Stimulated activated CD8-positive, alpha-beta memory T cell treated with anti-CD3 and anti-CD28 coated beads, Interleukin-4, amount 100 ng/mL, for 24 hours (primary cell): ENCODE measurements at places on chromosomes 4 and X.
A peak's percentile ranks its signal among the peaks of the same experiment; 100 is the strongest.

- peak; percentile 6 for DNase-seq
These were observed 42.9 kb upstream of the INTS6L start for GRCh38 chrX:135477576-135477975.

- no peak for DNase-seq
These were observed 53.3 kb downstream of the NBDY start for GRCh38 chrX:56782352-56782751.

GRCh38 chrX:120736989-120737388 is 107.1 kb upstream of the C1GALT1C1 start:
- no peak for DNase-seq

DNA sequence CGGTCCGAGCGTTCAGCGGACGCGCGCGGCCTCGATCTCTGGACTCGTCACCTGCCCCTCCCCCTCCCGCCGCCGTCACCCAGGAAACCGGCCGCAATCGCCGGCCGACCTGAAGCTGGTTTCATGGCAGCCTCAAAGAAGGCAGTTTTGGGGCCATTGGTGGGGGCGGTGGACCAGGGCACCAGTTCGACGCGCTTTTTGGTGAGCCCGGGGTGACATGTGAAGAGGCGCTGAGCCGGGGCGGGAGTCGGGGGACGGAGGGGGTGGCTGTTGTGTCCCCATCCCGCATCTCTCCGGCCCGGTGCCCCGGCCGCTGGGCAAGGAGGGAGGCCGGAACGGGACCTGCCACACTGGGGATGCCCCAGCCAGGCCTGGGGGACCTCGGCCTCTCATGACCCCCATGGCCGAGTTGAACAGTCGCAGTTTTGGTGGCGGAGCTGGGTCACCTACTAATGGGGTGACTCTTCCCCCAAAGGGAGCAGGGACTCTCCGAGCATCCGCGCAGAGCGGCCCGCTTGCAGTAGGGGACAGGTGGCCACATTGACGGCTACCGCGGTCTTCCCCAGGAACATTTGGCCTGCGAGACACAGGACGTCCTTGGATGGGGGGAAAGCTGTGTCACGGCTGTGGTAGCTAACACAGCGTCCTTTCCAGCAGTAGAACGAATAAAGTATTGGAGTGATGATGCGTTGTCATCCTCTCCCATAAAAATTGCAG is at the start of gene GK:
Gene GK, plus strand, starts transcription at position 9 of the 717 bp plus-strand sequence. Its CDS starts 115 bp downstream, at position 124.
- peak; percentile 5 for DNase-seq

DNA sequence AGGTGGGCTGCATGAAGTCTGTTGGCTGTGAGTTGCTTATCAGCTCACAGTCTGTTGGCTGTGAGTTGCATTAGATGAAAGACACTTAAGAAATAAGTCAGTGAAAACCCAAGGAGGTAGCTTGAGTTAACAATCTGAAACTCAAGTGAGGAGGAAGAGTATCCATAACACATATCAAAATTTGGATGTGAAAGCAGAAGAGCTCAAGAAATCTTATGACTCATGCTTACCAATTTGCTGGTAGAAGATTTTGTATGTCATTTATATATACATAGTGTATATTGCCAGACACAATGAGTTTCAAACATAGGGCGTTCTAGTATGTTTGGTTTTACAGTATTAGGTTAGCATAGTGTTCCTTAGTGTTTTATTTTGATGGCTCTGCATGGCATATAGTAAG is 107.4 kb downstream of the DDIT4L start:
- no peak for DNase-seq

GRCh38 chr4:186839122-186840037 is 115.7 kb upstream of the FAT1 start:
- no peak for DNase-seq

DNA sequence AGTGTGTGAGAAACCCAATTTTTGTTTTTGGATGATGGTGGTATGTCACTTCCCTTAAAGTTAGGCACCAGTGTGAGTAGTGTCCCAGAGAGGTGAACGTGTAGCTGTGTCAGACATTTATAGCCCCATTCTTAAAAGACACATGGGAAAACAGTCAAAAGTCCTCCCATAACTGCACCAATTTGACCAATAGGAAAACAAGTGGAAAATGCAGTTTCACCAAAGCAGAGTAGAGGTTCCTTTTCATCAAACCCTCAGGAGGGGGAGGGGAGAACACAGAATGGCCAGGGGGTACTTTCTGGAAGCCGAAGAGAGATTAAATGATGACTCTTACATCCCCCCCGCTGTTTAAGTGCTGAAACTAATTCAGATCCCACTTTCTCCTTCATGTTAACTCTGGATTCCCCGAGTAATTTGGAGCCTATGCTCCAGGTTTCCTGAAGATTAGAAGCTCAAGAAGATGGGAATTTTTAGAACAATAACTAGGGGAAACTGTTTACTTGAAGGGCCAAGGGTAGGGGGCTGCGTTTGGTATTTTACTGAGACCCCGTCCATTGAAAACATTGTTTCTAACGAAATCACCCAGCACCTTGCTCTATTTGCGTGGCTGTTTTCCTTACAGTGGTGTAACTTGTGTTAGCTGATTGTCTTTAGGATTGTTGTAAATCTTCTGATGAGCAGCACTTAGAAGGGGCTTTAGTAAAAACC is 2.1 kb upstream of the LEF1 start:
- DNase-seq: no peak

- no peak for DNase-seq
These were observed 331.3 kb upstream of the SFRP2 start for GRCh38 chr4:154120006-154120676.

- no peak for DNase-seq
These were observed 225.0 kb downstream of the COL25A1 start for GRCh38 chr4:109077505-109077904.

DNA sequence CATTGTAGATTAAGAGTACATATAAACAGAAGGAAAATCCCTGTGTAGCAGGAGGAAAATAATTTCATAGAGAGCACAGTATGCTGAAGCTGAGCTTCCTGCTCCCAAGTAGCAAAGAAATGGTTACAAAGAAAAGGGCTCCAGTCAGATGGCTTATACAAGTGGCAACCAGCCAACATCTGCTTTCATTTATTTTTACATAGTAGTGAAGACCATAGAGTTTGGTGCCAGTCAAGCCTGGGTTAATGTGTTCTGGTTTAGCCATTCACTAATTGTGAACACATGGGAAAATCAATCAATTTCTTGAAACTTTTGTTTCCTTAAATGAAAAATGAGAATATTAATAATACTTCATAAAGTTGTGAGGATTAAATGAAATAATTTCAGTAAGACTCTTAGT is 111.3 kb upstream of the ELOVL6 start:
- no peak for DNase-seq

- no peak for DNase-seq
These were observed 1417.9 kb downstream of the ADGRL3 start for GRCh38 chr4:62618042-62618441.

GRCh38 chr4:175176710-175177109 is 258.6 kb downstream of the ADAM29 start:
- DNase-seq: no peak

GRCh38 chr4:110107866-110108265 is 90.5 kb downstream of the ELOVL6 start:
- DNase-seq: no peak

DNA sequence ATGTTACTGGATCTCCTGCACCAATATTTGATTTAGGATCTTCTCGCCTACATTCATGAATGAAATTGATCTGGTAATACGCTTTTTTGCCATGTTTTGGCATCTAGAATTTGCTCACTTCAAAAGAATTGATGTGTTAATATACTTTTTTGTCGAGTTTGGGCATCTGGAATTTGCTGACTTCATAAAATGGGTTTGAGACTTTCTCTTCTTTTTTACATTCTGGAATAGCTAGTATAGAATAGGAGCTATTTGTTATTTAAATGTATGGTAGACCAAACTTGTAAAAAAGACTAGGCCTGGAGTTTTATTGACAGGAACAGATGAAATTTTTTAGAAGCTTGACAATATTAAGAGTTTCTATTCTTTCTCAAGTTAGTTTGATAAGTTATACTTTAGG is 404.9 kb upstream of the TENM3 start:
- DNase-seq: no peak

DNA sequence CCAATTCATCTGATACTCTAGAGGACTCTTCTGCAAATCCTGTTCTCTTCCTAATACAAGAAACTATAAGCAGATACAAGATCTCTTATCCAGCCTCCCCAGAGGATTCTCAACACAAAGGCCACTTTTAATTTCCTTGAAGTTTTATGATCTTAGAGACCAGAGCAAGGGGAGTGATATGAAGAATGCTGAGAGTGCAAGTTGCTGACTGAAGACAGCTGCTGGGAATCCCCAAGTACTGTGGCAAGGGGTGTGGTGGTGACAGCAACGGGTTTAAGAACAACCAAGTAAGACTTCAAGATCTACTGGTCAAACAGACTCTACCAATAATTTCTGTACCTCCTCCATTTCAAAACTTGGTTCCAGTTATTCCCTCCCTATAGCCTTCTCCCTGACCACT is 7.0 kb downstream of the AMMECR1 start:
- DNase-seq: no peak

DNA sequence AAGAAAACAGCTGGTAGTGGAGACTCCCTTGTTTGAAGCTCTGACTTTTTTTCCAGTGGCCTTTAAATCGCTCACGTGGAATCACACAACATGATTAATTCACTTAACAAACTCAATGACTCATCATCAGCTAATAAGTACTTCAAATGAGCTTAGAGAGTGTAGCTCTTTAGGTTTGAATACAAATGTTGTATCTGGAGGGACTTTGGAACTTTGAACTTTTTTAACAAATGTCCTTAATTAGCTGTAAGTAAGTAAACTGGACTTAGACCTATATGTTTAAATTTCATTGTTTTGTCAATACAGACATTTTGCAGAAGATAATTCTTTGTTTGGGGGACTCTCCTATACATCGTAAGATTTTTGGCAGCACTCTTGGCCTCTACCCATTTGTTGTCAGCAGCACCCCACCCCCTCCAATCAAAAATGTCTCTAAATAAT is 581.1 kb downstream of the SPRY1 start:
- DNase-seq: no peak

- no peak for DNase-seq
These were observed 29.5 kb upstream of the JAKMIP1 start for GRCh38 chr4:6229671-6230501.

- DNase-seq: peak; percentile 35
These were observed 38.9 kb downstream of the PDHA1 start for GRCh38 chrX:19382555-19383145.

DNA sequence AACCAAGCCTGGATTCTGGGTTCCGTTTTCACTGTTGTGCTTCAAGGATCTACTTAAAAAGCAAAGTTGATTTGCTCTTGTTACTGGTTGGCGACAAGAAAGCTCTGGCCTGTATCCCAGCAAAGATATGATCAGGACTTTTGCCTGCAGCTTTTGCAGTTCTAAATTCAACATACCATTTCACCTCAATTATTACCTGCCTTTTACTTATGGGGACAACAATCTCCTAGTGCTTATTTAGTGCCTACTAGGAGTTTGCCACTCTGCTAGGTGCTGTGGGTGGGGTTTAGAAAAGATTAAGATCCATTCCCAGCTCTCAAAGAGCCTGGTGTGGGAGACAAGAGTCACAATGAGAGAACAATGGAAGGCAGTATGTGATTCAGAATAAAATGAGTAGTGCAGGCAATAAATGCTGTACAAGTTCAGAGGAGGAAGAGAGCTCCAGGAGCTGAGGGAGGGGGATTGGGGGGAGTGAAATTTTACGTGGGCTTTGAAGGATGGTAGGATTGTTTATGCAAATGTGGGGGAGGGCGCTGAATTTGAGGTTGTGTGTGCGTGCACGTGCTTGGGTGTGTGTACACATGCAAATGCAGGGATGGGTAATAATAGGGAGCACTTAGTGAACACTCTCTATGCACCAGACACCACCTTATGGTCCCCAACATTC is 5.0 kb upstream of the TMEM164 start:
- DNase-seq: no peak

DNA sequence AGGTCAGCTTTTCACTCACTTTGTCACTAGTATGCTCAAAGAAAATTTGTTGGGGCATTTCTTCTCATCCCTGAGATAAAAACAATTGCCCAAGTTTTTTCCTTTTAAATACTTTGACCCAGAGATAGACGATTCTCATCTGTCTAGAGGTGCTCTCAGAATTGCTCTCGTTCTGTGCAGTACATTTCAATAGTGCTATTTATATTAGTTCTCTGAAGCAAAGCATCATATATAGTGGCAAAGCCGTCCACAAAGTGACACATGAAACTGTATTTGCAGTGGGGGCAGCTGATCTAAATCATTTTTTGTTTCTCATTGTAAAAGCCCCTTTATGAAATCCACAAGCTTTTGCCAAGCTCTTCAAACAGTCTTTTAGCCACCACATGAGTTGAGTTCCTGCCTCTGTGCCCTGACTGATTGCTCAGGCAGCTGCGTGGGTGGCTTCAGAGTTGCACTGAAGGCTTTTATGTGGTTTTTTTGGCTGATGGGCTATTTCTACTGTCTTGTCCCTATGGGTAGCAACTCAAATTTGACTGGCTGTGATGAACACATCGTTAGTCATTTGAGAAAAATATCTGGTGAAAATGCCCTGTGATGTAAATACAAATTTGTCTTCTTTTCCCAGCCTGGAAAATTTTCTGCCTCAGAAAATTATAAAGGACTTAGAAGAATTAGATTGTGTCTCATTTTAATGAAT is 119.1 kb upstream of the OTUD4 start:
- DNase-seq: peak; percentile 69

GRCh38 chrX:137426695-137427425 is 139.1 kb upstream of the ZIC3 start:
- no peak for DNase-seq

GRCh38 chr4:106618956-106619355 is 250.4 kb upstream of the GIMD1 start:
- DNase-seq: no peak

DNA sequence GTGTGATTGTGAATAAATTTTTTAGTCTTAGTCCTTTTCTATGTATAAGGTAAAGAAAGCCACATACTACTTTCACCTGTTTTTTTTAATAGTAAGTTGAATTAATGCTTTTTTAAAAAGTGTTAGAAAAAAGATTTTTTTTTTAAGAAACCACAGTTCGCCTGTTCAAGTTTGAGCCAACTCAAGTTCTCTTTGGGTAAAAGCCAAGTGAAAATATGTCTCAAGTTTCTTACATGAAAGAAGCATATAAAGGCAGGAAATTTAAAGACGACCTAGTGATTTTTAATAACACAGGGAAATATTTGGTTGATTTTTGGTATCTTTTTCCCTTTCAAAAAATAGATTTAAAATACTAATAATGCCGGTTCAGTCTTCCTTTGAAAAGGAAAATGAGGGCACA is 369.9 kb upstream of the NR3C2 start:
- DNase-seq: no peak

GRCh38 chrX:108795240-108795639 is 58.9 kb upstream of the IRS4 start:
- DNase-seq: no peak

- no peak for DNase-seq
These were observed 3.4 kb downstream of the ARX start for GRCh38 chrX:25012433-25012735.

GRCh38 chrX:155179346-155179997 is 36.8 kb upstream of the VBP1 start:
- DNase-seq: no peak

- no peak for DNase-seq
These were observed 626.3 kb upstream of the INTU start for GRCh38 chr4:127006446-127006877.

- DNase-seq: no peak
These were observed 32.6 kb upstream of the FAM241A start for GRCh38 chr4:112112590-112113170.

GRCh38 chr4:24668956-24669355 is 84.6 kb upstream of the DHX15 start:
- DNase-seq: no peak

GRCh38 chrX:22300130-22300529 is 27.4 kb downstream of the CBLL2 start:
- DNase-seq: no peak
